ENCODE measurements at places on chromosomes 12 and 14.

GRCh38 chr14:86708846-86709339 is 1178.9 kb downstream of the FLRT2 start:
- DNase-seq: no peak

DNA sequence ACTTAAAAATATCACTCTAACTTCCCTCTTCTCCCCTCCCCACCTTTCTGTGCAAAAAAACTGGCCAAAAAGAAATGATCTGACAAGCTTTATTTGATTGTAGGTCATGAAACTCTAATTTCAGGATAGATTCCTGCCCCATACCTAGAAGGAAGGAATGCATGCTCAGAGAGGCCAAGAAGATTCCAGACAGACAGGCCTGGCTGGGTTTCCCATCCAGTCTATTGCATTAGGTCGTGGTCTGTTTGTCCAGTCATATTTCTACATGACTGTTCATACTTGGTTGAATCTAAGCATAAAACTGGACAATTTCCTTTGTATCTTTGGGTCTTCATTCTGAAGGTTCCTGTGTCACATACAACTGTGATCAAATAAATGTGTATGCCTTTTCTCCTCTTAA is 20.0 kb upstream of the SLC15A5 start:
- no peak for DNase-seq

DNA sequence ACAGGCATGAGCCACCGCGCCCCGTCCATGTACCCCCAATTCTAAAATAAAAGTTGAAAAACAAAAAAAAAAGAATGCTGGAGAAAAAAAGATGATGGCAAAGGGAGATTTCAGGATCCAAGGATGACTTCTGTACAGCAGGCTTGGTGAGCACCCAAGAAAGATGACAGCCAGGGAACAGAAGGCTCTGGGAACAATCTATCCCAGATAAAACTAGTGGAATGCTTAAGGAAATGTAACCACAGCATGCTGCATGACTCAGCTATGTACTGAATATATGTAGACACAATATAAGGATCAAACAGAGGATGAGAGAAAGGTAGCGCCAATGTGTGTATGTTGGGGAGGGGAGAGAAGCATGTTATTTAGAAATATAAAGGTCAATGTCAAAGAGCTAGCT is 123.7 kb upstream of the TMTC1 start:
- DNase-seq: no peak

GRCh38 chr14:77347751-77348150 is 26.9 kb downstream of the GSTZ1 start:
- no peak for DNase-seq

- DNase-seq: no peak
Measured at GRCh38 chr12:40310211-40310610, 85.4 kb downstream of the LRRK2 start.

DNA sequence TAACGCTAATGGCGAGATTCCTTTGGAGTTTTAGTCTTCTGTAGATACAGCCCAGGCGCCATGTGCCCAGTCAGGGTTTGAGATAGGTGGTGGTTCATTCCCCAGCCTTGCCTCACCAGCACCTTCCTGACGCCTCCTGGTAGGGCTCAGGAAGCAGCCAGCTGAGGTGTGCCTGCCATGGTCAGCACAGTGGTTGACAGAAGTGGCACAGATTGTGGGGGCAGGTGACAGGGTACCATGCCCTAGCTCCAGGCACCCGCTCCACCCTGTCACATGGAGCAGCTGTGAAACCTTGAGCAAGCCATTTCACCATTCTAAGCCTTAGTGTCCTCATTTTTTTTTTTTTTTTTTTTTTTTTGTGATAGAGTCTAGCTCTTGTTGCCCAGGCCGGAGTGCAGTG is 45.6 kb downstream of the EVL start:
- DNase-seq: peak; percentile 20

DNA sequence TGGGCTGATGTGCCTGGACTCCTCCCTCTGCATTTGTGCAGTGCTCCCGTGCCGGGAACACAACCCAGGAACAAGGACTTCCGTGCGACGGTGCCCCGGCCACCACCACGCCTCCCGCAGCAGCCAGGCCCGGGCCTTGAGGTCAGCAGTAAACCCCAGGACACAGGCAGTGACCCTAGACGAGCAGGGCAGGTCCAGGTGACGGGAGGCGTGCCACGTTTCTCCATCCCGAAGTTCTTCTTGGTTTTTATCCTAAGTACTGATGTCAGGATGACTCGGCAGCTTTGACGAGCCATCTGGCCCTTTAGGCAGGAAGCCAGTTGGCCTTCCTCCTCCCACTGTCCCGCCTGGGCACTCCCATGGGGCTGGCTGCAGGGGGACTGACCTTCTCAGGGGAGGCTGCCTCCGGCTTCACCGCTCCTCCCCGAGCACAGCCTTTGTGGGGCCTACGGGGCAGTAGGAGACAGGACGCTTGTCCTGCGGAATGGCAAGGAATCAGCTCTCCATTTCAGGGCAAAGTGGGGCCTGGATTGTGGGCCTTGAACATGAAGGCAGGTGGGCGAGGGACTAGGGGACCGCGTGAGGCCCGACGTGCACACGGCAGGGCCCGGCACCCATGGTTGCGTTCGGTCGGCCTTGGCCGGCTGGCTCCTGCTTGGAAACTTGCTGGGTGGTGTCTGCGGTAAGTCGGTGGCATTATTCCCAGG is 94.1 kb downstream of the FBXL14 start:
- no peak for DNase-seq

- DNase-seq: no peak
Measured at GRCh38 chr12:132631666-132632065, 13.1 kb downstream of the P2RX2 start.

DNA sequence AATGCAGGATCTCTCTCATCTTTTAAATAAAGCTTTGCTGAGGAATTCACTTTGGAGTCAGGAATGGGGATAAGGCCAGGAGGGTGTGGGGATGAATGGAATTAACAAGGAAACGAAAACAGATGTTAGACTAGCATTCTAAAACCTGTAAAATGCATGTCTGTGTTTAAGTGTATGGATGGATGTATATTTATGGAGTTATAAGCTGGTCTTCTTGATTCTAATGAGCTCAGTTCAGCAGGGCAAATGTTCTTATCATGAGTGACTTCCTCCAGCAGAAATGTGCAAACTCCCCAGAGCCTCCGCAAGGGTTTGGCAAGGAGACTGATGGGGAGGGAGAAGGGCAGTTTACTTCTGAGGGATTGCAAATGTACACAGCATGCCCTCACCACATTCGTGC is 149.1 kb downstream of the NTF3 start:
- DNase-seq: no peak

GRCh38 chr14:91961297-91962220 is 14.1 kb upstream of the FBLN5 start:
- no peak for DNase-seq

- DNase-seq: no peak
Measured at GRCh38 chr12:58302487-58303011, 361.2 kb downstream of the ATP23 start.

DNA sequence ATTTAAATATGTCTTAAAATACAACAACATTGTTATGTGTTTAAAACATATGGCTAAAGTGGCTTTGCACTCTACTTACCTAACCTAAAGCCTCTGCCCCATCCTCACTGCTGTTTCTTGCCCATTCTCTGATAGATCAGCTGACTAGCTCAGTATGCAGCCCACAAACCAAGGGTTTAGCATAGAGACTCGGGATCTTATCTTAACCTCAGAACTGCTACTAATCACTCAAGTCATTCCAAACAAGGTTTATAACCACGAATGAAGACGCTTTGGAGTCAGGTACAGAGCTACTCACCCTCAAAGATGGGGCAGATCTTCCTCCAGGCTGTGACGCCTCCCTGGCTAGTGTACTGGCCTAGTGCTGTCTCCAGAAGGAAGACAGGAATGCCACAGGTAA is 19.3 kb downstream of the SLC6A13 start:
- no peak for DNase-seq

DNA sequence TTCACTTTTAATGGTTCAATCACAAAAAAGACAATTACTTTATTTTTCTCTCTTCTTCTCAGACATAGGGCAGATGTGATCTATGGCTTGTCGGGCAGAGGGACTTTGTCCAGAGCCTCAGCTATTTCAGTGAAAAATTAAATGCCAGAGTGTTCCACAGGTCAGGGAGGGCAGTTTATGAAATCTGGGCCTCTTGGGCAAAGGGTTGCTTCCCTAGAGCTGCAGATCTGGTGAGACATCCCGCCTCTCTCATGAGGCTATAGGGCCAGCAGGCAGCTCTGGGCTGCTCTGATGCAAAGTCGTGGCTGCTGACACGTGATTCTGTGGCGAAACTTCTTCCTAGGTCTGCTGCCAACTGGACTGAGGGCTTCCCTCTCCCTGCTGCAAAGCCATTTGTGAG is 6.0 kb downstream of the CLMN start:
- DNase-seq: peak; percentile 70

GRCh38 chr12:107779077-107779831 is 4.8 kb downstream of the ASCL4 start:
- no peak for DNase-seq
